ENCODE measurements at places on chromosomes 6 and 20. TPM values are rescaled to one million over a fixed set of nuclear protein-coding genes. Genes with fewer than 3 reads are reported as not detected.

Gene KIF6
- 0.14 TPM for total RNA-seq

Gene SLC22A16
- total RNA-seq: not detected

Gene RNGTT
- total RNA-seq: 16.6 TPM

GRCh38 chr6:9083108-9083507, 647.8 kb upstream of the SLC35B3 start:
- DNase-seq: no peak

GRCh38 chr20:60808003-60808672, 443.9 kb upstream of the CDH4 start:
- no peak for DNase-seq

GRCh38 chr6:21159465-21159864, 434.1 kb upstream of the SOX4 start:
- no peak for DNase-seq

DNA sequence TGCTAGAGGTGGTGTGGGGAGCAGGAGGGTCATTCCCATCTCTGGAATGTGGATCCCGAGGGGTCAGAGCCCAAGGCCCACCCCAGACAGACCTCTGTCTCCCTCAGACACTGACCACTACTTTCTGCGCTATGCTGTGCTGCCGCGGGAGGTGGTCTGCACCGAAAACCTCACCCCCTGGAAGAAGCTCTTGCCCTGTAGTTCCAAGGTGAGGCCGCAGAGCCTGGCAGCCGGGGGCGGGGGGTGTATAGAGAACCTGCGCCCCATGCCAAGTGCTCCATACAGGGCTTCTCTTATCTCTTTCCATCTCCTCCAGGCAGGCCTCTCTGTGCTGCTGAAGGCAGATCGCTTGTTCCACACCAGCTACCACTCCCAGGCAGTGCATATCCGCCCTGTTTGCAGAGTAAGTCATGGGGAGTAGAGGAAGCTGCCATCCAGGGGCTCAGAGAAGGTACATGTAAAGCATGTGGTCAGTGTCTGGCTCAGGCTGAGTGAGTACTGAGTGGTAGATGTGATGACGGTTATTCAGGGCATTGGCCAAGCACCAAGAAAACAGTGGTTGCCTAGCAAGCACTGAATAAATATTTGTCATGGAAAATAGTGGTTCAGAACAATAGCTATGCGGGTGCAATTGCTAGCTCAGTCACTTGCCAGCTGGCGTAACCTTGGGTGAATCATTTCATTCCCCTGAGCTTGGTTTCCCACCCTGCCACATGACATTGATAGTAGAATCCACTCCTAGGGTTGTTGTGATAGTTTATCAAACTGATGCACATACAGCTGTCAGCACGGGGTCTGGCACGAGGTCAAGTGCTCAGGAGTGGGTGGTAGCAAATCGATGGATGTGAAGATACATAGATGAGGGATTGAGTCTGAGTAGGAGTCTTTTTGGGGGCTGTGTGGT, 3.5 kb downstream of the PIGT start:
- DNase-seq: peak; percentile 71

All from foreskin keratinocyte (primary cell).